Thoracic aorta (tissue), 2 donors: ENCODE measurements at places on chromosomes 13 and 19.

DNA sequence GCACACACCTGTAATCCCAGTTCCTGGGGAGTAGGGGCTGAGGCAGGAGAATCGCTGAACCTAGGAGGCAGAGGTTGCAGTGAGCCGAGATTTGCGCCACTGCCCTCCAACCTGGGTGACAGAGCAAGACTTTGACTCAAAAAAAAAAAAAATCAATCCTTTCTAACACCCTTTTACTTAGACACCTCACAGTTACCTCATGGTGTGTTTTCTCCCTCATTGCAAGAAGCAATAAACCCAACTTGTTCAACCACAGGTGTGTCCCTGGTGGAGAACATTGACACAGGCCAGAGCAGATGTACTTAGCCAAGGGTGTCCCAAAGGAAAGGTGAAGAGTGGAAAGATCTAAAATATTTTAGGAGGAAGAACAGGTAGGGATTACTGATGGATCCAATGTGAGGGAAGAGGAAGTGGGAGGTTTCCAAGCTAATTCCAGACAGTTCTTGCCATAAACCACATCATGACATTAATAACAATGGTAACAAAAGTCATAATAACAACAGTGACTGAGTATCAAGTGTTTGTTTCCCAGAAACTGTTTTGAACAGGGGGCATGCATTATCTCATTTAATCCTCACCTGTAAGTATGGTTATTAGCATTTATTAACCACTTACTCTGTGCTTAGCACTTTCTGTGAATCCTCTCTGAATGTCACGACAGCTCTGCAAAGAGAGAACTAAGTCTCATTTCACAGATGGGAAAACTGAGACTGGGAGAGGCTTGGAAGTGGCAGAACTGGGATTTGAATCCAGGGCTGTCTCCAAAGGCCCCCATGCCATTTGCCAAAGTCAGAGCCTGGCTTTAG lies 3.1 kb upstream of the LYPD3 start:
- H3K4me1 ChIP-seq, result peaks cover 13% of the 10 kb centered on the region
- no peak overlapping the region for H3K4me3 ChIP-seq
- no peak overlapping the region for H3K27ac ChIP-seq
- no peaks in the 10 kb centered on the region for H3K36me3 ChIP-seq
- H3K27me3 ChIP-seq, result no peaks in the 10 kb centered on the region
- DNase-seq, result no peak

DNA sequence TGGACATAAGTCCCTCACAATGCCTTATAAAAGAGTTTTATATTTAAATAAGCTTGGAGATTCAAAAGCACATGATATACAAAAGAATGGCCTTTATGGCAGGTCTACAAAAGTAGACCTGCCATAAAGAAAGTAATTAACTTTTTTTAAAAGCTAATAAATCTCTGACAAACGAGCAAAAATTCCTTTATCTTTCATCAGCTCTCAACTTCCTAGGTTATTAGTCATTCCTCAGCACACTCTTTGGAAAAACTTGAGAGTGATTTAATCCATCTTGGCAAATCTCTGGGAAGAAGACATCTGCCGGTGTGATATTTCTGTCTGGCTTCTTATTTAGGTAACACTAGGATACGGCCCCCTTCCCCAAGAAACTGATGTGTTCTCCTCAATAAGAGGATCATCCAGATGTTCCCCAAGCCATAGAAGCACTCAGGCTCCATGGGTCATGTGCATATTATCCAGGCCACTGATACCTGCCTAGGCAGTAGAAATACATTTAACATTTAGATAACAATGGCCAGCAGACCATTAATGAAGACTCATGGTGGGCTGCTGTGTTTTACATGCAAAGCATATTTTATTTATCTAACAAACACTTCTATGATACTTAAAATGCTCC lies 372.7 kb downstream of the LIG4 start:
- H3K27me3 ChIP-seq, result no peaks in the 10 kb centered on the region
- no peaks in the 10 kb centered on the region for H3K4me1 ChIP-seq
- DNase-seq, result no peak
- no peaks in the 10 kb centered on the region for H3K36me3 ChIP-seq
- H3K4me3 ChIP-seq, result no peak overlapping the region

DNA sequence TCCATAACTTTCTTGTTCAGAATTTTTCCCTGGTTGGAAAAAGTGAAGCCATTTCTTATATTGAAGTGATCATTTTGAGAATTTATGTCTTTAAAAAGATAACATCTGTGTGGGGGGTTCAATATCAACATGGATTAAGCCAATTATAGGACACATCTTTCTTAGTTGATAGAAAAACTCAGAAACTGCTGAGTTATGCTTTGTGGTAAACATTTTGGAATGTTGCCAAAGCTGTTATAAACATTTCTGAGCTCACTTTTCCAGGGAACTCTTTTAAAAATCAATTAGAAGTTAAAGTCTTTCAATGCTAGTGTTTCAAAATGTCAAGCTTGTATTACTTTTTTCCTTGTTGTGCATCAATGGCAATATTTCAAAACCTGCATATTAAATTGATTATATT lies 248.8 kb downstream of the DACH1 start:
- DNase-seq, result no peak
- no peak overlapping the region for H3K4me3 ChIP-seq
- no peaks in the 10 kb centered on the region for H3K36me3 ChIP-seq
- no peaks in the 10 kb centered on the region for H3K4me1 ChIP-seq
- no peaks in the 10 kb centered on the region for H3K27me3 ChIP-seq

GRCh38 chr13:25778808-25779305 lies 273.0 kb downstream of the SHISA2 start:
- H3K4me1 ChIP-seq, result no peaks in the 10 kb centered on the region
- DNase-seq, result no peak
- no peak overlapping the region for H3K27ac ChIP-seq
- no peaks in the 10 kb centered on the region for H3K36me3 ChIP-seq
- H3K27me3 ChIP-seq, result no peaks in the 10 kb centered on the region
- no peak overlapping the region for H3K4me3 ChIP-seq

GRCh38 chr13:75316427-75316826 lies 165.5 kb downstream of the TBC1D4 start:
- H3K4me3 ChIP-seq, result no peak overlapping the region
- H3K27ac ChIP-seq, result no peak overlapping the region
- H3K36me3 ChIP-seq, result peaks cover 6% of the 10 kb centered on the region

- DNase-seq, result no peak
- no peak overlapping the region for H3K4me3 ChIP-seq
- H3K27me3 ChIP-seq, result no peaks in the 10 kb centered on the region
- no peaks in the 10 kb centered on the region for H3K36me3 ChIP-seq
Observed at GRCh38 chr13:67493835-67494234, 263.7 kb upstream of the PCDH9 start.

DNA sequence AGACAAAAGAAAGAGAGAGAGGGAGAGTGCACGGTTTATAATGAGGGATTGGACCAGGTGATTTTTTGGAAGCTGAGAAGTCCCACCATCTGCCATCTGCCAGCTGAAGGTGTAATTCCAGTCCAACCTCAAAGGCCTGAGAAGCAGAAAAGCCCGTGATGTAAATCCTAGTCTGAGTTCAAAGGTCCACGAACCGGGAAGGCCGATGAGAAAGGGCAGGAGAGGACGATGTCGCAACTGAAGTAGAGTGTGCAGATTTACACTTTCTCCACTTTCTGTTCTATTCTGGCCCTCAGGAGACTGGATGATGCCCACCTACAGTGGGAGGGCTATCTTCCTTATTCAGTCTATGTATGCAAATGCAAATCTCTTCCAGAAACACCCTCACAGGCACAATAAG lies 500.0 kb downstream of the DIAPH3 start:
- no peak for DNase-seq
- no peaks in the 10 kb centered on the region for H3K27me3 ChIP-seq
- H3K27ac ChIP-seq, result no peak overlapping the region
- no peaks in the 10 kb centered on the region for H3K36me3 ChIP-seq

GRCh38 chr19:33878030-33878544 lies 81.4 kb downstream of the KCTD15 start:
- H3K27me3 ChIP-seq, result no peaks in the 10 kb centered on the region
- no peaks in the 10 kb centered on the region for H3K4me1 ChIP-seq
- no peak overlapping the region for H3K4me3 ChIP-seq
- DNase-seq, result no peak
- H3K27ac ChIP-seq, result no peak overlapping the region

DNA sequence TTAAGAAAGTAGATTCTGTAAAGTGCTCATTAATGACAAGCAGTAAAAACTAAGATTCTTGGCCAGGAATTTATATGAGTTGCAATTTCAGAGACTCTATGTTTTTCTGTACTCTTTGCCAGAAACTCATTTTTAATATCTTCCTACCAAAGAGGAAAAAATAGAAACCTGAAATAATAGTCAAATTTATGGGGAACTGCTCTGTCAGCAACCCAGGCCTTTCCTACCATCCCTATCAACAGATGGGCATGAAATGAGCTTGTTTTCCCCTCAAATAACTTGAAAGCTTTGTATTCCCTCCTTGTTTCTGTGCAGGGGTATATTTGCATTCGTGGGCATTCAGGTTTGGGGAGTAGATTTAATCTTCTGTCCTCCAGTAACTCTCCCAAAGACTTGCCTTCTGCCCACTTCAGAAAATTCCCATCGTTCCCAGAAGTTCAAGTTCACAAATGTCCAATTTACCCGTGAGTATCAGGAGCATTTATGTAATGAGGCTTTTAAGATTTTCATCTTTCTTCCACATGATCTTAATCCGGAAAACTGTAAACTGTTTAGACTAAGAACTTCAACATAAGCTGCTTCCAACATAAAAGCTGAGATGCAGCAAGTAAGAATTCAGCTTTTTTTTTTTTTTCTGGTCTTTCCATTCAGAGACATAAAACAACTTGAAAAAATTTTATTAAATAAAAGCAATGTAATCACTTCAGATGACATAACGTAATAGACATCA lies 363.1 kb downstream of the EFNB2 start:
- no peaks in the 10 kb centered on the region for H3K4me1 ChIP-seq
- no peaks in the 10 kb centered on the region for H3K36me3 ChIP-seq
- H3K27me3 ChIP-seq, result no peaks in the 10 kb centered on the region
- H3K4me3 ChIP-seq, result no peak overlapping the region
- no peak for DNase-seq
- H3K27ac ChIP-seq, result no peak overlapping the region

DNA sequence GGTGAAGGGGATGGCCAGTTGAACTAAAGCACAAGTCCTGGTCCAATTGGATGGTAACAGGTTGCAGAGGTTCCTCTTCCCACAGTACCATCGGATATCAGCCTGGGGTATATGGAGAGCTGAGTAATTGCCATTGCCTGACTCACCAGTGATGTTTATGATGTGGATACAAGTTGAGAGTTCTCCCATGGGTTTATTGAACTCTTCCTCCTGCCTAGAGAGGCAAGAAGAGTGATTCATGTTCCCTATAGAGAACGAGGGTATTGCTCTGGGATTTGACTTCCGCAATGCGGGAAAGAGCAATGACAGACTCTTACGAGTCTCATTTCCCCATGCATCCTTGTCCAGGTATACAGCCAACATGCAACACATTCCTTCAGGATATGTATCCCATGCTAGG lies 111.3 kb upstream of the PCDH9 start:
- H3K27me3 ChIP-seq, result no peaks in the 10 kb centered on the region
- no peaks in the 10 kb centered on the region for H3K36me3 ChIP-seq
- H3K4me1 ChIP-seq, result no peaks in the 10 kb centered on the region
- no peak for DNase-seq

GRCh38 chr13:99471221-99472121 lies 29.8 kb upstream of the TM9SF2 start:
- DNase-seq, result no peak
- H3K4me3 ChIP-seq, result no peak overlapping the region
- H3K4me1 ChIP-seq, result no peaks in the 10 kb centered on the region
- H3K27ac ChIP-seq, result no peak overlapping the region
- no peaks in the 10 kb centered on the region for H3K36me3 ChIP-seq

DNA sequence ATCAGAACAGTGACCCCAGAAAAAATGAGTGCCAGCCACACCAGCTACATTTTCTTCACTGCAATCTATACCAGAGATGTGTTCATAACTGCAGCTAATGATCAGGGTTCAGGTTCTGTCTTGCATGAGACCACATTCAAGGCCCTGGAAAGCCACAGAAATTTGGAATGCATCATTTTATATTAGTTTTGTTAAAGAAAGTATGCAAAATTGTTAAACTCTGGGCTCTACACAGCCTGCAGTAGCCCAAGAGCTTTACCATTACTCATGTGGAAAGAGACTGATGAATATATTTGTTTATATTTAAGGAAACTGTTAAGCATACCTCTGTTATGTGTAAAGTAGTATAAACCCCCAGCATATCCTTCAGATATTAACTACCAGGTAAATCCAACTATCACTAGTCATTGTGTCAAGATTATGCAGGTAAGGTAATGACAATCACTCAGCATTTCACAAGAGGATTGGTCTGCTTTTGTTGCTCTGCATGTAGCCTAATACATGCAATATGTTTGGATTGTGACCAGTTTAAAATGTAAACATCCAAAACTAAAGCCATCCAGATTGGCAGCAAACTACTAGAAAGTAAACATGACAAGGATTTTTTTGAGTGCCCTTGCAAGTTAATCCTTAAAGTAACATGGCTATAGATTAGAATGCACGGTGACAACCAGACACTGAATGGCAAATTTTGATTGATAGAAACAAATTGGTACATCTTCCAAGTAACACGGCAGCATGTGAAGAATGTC lies 429.1 kb upstream of the ARGLU1 start:
- no peak overlapping the region for H3K27ac ChIP-seq
- H3K36me3 ChIP-seq, result no peaks in the 10 kb centered on the region
- no peaks in the 10 kb centered on the region for H3K4me1 ChIP-seq
- H3K4me3 ChIP-seq, result no peak overlapping the region
- no peak for DNase-seq

GRCh38 chr19:51297406-51297805 lies 14.0 kb upstream of the IGLON5 start:
- no peaks in the 10 kb centered on the region for H3K27me3 ChIP-seq
- no peak overlapping the region for H3K4me3 ChIP-seq
- H3K27ac ChIP-seq, result no peak overlapping the region
- H3K4me1 ChIP-seq, result no peaks in the 10 kb centered on the region
- H3K36me3 ChIP-seq, result no peaks in the 10 kb centered on the region

GRCh38 chr13:51785712-51786424 lies 18.1 kb downstream of the DHRS12 start:
- no peak for DNase-seq
- H3K36me3 ChIP-seq, result no peaks in the 10 kb centered on the region
- H3K27me3 ChIP-seq, result no peaks in the 10 kb centered on the region
- H3K4me3 ChIP-seq, result no peak overlapping the region
- no peaks in the 10 kb centered on the region for H3K4me1 ChIP-seq
- H3K27ac ChIP-seq, result no peak overlapping the region
